Inflammatory macrophage (primary cell): ENCODE measurements at places on chromosomes 2 and 18.
A peak's percentile ranks its signal among the peaks of the same experiment; 100 is the strongest.

GRCh38 chr18:60232541-60232940 lies 140.0 kb downstream of the MC4R start:
- no peak for DNase-seq

DNA sequence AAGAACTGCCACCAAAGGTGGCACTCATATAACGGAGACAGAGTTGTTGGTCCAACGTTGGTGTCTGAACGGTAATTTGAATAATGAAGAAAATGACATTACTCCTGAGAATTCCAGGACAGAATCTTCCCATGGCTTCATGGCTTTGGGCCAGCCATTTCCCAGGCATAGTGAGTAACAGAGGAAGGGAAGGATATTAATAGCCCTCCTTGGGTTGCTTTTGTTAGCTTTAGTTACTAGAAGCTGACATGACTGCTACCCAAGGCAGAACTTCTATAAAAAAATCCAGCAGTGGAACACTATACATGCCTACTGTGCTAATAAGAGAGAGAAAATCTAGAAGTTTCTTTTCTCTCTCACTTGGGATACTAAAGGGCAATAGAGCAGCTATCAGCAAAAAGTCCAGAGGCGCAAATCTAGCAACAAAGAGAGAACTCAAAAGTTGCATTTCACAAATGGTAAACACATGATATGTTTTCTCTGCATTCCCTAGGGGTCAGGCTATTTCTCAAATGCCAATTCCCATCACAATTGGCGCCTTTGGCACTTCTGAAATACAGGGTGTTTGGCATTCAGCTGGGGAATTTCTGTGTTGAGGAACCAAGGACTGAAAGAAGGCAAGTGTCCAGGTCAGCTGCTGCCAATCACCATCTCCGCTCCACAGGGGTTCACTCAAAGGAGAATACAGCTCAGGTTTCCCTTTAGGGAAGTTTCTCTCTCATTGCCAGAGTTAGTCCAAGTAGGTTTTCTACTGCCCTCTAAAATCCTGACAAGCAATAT lies 160.8 kb upstream of the KYNU start:
- no peak for DNase-seq

- DNase-seq = no peak
Observed at GRCh38 chr18:27527856-27528255, 342.7 kb upstream of the CHST9 start.

GRCh38 chr18:4017480-4017879 lies 437.6 kb downstream of the DLGAP1 start:
- peak; percentile 24 for DNase-seq

DNA sequence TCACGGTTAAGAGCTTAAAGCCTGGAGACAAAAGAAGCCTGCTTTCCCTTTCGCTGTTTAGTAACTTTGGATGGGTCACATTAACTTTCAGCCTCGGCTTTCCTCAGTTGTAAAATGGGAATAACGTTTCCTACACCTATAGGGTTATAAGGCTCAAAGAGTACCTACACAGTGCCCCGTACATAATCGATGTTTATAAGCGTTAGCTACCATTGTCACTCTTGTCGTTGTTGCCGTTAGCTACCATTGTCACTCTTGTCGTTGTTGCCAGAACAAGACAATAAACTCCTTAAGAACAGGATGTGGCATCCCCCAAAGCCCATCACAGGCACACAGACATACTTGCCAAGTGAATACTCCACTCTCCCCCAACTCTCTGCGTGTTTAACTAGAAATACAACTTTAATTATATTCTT lies 901 bp upstream of the MFSD6 start:
- DNase-seq = no peak

DNA sequence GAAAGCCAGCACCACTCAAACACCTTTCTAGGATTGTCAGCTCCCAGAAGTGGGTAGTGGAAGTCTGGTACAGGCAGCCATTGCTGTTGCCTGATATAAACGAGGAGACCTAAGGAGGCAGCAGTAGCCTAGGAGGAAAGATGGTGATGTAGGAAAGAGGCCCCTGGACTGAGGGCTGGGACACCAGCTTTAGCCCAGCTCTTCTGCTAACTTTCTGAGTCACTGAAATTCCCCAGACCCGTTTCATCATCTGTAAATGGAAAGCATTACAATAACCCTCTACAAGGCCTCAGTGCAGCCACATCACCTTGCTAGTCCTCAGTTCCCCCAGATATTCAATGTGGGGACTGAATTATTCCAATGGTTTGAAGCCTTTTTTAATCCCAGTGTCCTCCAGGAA lies 336.5 kb downstream of the TNS1 start:
- no peak for DNase-seq

DNA sequence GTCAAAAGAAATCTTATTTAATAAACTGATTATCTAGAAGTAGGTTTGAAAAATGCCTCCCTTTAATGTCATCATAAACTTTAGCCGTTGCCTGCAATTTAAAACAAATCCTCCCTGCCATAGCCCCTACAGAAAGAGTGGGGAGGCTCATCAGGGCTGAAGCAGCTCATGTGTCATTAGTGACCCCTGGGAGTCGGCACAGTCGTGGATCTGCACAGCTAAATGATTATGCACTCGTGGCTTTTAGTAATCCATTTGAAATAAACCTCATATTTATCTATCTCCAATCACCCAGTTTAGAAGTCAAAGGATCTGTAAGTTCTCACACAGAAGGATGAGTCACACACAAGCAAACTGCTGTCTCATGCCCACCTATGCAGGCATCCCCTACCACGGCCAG lies 277.3 kb downstream of the SS18 start:
- no peak for DNase-seq

DNA sequence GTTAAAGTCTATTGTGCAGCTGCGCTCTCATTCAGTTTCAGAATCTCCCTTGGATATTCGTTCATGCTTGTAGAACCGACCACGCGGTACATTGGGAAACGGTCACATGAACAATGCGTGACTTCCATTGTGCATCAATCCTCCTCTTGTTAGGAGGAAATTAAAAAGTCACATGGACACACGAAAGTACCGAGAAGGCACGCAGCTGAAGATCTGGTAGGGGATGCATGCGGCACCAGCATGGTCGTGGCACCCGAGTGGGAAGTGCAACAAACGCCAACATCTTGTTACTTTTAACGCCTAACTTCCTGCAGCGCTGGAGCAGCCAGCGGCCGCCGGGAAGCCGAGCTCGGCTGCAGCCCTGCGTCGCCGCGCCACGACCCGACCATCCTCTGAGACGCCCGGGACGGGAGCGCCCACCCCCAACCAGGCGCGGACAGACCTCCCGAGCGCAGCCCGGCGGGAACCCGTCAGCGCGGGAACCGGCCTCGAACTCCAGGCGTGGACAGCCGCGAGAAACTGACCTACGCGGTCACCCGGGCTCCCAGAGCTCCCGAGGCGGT lies 412 bp downstream of the OSBPL1A start:
- DNase-seq = peak; percentile 95

DNA sequence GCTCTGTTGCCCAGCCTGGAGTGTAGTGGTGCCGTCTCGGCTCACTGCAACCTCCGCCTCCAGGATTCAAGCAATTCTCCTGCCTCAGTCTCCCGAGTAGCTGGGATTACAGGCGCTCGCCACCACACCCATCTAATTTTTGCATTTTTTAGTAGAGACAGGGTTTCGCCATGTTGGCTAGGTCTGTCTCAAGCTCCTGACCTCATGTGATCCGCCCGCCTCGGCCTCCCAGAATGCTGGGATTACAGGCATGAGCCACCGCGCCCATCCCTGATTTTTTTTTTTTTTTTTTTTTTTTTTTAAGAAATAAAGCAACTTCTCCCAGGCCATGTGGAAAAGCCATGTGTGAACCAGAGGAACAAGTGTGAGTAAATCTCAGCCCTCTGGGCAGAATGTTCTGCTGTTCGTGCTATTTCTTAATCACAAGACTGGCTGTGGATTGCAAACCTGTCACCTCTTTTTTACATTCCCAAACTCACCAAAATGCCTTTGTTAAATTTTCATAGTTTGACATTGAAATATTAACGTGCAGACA lies 6.4 kb upstream of the SH3BP4 start:
- no peak for DNase-seq

GRCh38 chr2:66346231-66346664 lies 88.7 kb upstream of the MEIS1 start:
- no peak for DNase-seq

DNA sequence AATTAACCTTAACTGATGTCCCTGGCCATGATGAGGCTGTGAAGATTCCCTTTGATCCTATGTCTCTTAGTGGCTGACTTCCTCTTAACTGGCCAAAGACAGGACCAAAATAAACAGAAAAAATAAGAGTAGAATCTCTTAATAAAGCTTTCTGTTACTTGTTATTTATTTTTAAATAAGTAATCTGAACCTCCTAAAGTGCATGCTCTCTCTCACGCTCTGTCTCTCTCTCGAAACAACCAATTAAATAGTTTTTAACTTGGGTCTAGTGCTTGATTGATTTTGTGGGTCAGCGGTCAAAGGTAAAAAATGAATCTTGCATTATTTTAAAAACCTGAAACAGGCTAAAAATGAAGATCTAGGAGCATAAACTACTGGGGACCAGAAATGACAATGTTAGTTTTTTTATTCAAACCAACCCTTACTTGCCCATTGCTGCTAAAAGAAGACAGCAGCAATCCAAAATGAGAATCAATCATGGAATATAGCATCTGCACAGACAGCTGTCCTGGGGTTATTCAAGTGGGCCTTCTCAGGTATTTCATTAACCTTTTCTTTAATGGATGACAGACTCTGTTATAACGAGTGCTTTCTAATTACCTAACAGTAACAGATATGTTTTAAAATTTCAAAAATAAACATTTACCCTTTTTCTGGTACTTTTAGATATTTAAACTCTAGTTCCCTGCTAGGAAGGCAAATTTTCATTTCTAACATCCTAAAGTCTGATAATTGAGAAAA lies 11.2 kb downstream of the GAREM1 start:
- no peak for DNase-seq
